ENCODE measurements at places on chromosomes 2 and 18. TPM values are rescaled to one million over a fixed set of nuclear protein-coding genes. Genes with fewer than 3 reads are reported as not detected.

DNA sequence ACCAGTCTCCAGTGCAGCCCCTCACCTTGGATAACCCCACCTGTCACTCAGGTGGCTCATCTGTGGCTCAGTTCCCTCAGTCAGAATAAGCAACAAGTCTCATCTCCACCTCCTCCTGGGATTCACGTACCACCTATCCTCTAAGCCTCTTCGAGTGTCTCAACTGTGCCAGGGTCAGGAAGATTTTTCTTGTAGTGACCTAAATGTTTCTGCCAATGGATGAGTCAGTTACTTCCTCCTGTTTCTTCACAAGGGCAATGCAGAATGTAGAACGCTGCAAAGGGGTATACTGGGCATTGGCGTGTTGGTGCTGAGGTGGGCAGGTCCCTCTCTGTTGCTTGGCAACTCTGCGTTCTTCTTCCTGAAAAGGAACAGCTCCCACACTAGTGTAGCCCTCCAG, 213.3 kb upstream of the CXCR4 start:
- H3K4me3 ChIP-seq = no peak overlapping the region
- no peaks in the 10 kb centered on the region for H3K36me3 ChIP-seq
- peaks cover 28% of the 10 kb centered on the region for H3K4me1 ChIP-seq

DNA sequence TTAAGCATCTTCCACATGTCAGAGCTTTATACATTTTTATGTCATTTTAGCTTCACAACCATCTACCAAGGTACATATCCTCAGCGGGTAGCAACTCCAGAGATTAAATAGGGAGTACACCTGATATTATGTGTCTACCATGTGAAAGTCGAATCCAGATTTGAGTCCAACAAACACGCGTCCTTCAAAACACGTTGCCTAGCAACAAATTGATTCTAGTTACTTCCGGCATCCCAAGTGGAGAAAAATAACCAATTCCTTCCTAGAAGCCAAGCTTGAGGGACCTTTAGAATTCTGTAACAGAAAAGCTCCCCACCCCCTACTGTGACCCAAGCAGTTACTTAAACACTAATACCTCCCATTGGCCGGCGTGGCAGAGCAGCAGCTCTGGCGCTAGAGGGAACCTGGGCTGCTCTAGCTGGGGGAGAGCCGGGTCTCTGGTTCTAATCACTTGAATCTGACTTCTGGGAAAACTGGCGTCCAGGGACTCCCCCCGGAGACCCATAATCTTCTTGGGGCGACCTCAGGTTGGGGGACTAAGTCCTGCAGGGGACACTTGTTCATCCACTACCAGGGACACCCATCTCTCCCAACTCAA, at the start of gene ERICH2:
Gene ERICH2, plus strand, starts transcription at position 371 of the 598 bp plus-strand sequence. CDS start 304 bp downstream, outside the sequence.
- H3K4me1 ChIP-seq = peaks cover 9% of the 10 kb centered on the region
- peak; percentile 60 for DNase-seq
- no peaks in the 10 kb centered on the region for H3K36me3 ChIP-seq
- peak within 1 kb of the TSS; percentile 85 for H3K4me3 ChIP-seq
- peaks cover 9% of the 10 kb centered on the region for H3K27me3 ChIP-seq

DNA sequence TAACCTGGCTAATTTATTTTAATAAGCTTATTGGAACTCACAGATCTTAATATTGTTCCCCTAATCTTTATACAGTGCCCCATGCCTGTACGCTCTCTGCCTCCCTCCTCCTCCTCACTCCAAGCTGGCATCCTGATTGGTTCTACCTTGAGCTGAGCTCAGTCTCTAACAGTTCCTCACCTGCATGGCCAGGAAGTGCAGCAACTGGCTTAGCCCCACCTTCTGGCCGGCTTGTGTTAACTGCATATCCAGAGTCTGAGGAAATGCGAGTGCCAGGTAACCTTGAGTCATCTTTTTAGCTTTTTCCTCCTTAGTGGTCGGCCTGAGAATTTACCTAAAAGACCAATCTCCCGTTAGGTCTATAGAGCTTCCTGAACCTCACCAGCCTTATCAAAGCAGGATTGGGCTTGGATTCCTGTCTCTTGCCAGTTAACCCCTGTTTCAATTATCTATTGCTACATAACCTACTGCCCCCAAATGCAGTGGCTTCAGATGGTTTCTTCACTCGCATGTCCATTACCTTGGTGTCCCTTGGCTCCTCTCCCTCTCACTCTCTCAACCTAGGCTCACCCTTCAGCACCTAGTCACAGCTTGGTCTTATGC, 89.5 kb upstream of the STK39 start:
- H3K36me3 ChIP-seq = no peaks in the 10 kb centered on the region
- no peak overlapping the region for H3K4me3 ChIP-seq
- DNase-seq = peak; percentile 80
- H3K27ac ChIP-seq = no peak overlapping the region
- no peaks in the 10 kb centered on the region for H3K27me3 ChIP-seq

DNA sequence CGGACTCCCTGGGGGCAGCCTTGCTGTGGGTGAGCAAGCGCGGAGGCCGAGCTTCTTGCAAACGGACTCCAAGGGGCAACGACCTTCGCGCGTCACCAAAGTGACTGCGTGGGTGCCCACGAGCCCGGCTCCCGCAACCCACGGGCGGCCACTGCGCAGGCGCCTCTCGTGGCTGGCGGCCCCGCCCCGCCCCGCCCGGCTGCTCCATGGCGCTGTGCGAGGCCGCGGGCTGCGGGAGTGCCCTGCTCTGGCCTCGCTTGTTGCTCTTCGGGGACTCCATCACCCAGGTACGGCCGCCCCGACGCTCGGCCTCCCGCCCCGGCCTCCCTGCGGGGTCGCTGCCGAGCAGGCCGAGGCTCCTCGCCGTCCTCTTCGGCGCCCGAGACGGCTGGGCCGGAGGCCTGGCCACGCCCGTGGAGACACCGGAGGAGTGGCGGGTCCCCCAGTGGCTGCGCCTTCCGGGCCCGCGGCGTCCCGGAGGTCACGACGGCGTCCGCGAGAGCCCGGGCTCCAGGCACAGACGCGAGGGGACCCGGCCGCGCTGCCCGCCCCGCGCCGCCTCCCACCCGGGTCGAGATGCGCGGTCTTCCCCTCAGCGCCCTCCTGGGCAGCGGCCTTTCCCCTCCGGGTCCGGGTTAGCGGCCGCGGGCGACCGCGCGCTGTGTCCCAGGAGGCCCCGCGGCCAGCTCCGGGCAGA, at the start of gene IAH1:
Gene IAH1, plus strand, starts transcription at position 191 of the 697 bp plus-strand sequence. Its CDS starts 16 bp downstream, at position 207.
- H3K27ac ChIP-seq = peak within 1 kb of the TSS; percentile 72
- H3K27me3 ChIP-seq = no peaks in the 10 kb centered on the region
- H3K4me3 ChIP-seq = peak within 1 kb of the TSS; percentile 75
- H3K36me3 ChIP-seq = peaks cover 24% of the 10 kb centered on the region
- H3K4me1 ChIP-seq = peaks cover 33% of the 10 kb centered on the region

DNA sequence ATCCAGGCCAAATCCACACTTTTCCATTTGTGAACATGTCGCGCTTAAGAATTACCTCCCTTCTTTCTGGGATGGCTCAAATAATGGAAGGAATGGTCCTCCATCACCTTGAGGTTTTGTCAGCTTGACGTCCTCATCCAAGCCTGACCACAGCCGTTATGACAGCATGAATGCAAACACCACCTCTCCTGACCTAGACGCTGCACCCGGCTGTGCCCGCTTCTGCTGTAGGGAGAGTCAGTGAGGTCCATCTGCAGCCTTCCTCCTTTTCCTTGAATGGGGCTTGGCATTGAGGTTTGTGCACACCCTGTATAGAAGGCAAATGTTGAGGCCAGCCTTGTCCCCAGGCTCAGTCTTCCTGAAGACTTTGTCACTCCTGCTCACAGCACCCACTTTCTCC, 85.5 kb downstream of the TGOLN2 start:
- peaks cover 7% of the 10 kb centered on the region for H3K4me1 ChIP-seq
- H3K27me3 ChIP-seq = peaks cover 1% of the 10 kb centered on the region
- no peaks in the 10 kb centered on the region for H3K36me3 ChIP-seq
- no peak overlapping the region for H3K27ac ChIP-seq

GRCh38 chr2:45583977-45584376, 27.1 kb downstream of the SRBD1 start:
- peaks cover 13% of the 10 kb centered on the region for H3K4me1 ChIP-seq
- no peak overlapping the region for H3K27ac ChIP-seq
- H3K4me3 ChIP-seq = no peak overlapping the region
- H3K36me3 ChIP-seq = peaks cover 8% of the 10 kb centered on the region
- no peaks in the 10 kb centered on the region for H3K27me3 ChIP-seq

PAX8 gene
- total RNA-seq = 2.0 TPM

DNA sequence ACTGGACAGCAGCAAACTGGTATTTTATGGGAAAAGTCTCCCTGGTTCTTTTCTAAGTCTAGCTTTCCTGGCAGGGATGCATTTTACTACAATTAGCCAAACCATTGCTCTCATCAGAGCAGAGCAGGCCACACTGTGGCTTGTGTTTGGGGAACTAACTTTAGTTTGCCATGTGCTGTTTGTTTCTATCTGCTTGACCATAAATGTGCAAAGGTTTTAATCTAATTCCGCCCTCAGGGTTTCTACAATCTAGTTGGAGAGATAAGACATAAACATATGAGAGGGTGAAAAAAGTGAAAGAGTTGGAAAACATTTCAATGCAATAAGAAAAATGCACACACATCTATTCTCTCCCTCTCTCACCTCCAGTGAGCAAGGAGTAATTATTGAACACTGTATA, 86.9 kb upstream of the MAPK4 start:
- no peak overlapping the region for H3K27ac ChIP-seq
- peaks cover 14% of the 10 kb centered on the region for H3K27me3 ChIP-seq
- no peaks in the 10 kb centered on the region for H3K4me1 ChIP-seq
- no peak for DNase-seq

AFG3L2 gene
- 41.8 TPM for total RNA-seq

GKN2 gene
- total RNA-seq = not detected

C2orf80 gene
- not detected for total RNA-seq

GRCh38 chr2:197293252-197294007, 17.1 kb downstream of the ANKRD44 start:
- H3K27me3 ChIP-seq = no peaks in the 10 kb centered on the region
- H3K4me3 ChIP-seq = peak overlapping the region; percentile 57
- peaks cover 87% of the 10 kb centered on the region for H3K4me1 ChIP-seq
- H3K27ac ChIP-seq = peak overlapping the region; percentile 92
- DNase-seq = peak; percentile 48

DNA sequence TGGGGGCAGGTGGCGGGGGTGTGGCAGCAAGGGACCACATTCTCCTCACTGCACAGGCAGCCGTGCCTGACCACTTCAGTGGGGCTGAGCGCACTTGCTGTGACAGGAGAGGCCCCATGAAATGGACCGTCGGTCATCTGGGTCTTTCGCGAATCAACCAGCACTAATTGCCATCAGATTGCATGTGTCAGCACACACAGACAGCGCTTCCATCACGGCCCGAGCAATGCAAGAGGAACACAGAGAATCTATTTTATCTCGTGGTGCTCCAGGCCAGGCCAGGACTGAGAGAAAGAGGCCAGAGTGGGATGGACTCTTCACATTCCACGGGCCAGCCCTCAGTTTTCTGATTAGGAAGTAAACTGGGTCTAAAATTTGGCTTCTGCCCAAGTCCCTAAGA, 87.0 kb downstream of the EIPR1 start:
- DNase-seq = no peak
- H3K4me3 ChIP-seq = no peak overlapping the region
- H3K36me3 ChIP-seq = peaks cover 12% of the 10 kb centered on the region
- H3K27me3 ChIP-seq = no peaks in the 10 kb centered on the region

- no peaks in the 10 kb centered on the region for H3K4me1 ChIP-seq
- H3K4me3 ChIP-seq = no peak overlapping the region
- DNase-seq = no peak
- no peak overlapping the region for H3K27ac ChIP-seq
Measured at GRCh38 chr18:6591491-6591890, 138.0 kb upstream of the ARHGAP28 start.

DNA sequence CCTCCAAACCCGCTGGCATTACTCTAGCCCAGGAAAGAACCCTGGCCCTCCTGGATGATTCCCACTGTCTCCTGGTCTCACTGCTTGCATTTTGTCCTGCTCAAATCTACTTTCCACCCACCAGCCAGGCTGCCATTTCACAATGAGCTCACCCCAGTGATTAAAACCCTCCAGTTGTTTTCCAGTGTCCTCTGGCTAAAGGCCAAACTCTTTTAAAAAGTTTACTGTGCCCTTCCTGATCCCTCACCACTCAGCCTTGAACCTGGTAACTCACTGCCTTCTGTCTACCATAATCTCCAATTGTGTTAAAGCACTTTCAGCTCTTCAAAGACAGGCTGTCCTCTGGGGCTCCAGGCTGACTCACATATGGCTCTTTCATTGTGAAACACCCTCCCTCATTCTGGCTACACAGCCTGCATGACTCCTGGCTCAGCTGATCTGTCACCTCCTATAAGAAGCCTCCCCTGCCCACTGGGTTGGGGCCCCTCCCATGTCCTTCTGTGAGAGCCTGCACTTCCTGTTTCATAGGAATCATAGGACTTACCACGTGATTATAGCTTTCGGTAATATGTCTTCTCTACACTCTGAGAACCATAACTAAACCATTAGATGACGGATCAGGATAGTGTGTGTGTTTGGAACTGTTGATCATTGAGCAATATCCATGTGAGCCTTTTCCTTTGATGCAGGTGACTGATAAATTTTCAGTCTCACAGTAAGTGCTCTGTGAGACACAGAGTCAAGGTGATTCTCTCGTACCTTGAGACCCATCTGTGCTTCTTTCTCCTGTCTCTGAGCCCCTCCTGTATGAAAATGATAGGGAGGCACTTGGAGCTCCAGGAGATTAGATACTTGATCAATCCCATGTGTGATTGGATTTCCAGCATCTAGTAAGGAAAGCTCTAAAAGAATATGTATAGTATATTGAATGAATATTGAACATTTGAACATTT, 590.8 kb upstream of the ID2 start:
- H3K27me3 ChIP-seq = no peaks in the 10 kb centered on the region
- H3K4me3 ChIP-seq = no peak overlapping the region
- no peaks in the 10 kb centered on the region for H3K4me1 ChIP-seq
- no peak overlapping the region for H3K27ac ChIP-seq
- H3K36me3 ChIP-seq = no peaks in the 10 kb centered on the region

DNA sequence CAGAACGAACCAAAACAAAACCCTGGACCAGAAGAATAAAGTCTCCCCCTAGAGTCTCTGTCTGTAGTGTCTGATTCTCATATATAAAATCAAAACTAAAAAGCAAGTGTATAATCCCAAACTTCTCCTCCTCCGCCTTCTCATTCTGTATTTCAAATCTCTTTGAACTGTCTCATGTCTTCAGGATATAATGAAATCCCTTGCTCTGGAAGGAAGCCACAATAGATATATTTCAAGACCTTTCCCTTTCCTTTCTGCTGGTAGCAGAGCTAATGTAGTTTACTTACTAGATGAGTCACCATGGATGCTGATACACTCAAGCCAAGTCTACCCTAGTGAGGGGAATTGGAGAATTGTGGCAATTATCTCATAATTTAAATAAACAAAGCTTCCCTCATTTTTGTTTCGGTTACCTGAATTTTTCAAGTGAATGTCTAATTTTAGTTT, 33.5 kb upstream of the CCDC93 start:
- no peaks in the 10 kb centered on the region for H3K36me3 ChIP-seq
- H3K27ac ChIP-seq = no peak overlapping the region
- H3K4me1 ChIP-seq = peaks cover 2% of the 10 kb centered on the region

DNA sequence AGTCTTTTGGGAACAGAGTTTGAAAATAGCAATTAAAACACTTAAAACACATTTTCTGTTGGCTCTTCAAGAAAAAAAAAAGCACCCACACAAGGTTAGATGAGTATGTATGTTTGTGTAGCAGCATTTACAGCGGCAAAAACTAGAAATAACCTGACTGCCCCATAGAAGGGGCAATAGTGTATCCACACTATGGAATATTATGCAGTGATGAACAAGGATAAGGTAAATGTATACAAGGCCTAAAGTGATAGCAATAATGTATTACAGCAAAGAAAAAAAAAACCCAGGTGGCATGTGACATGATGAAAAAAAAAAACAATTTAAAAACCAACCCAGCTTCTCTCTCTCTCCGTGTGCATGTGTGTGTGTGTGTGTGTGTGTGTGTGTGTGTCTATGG, 34.8 kb downstream of the POLR1A start:
- H3K27me3 ChIP-seq = no peaks in the 10 kb centered on the region
- no peak overlapping the region for H3K27ac ChIP-seq
- peaks cover 20% of the 10 kb centered on the region for H3K4me1 ChIP-seq
- H3K4me3 ChIP-seq = no peak overlapping the region

- no peaks in the 10 kb centered on the region for H3K36me3 ChIP-seq
- no peak for DNase-seq
- H3K27ac ChIP-seq = no peak overlapping the region
Measured at GRCh38 chr18:67381608-67382150, 134.8 kb downstream of the DSEL start.

CNDP2 gene
- 107 TPM for total RNA-seq

Data from activated naive CD4-positive, alpha-beta T cell treated with anti-CD3 and anti-CD28 coated beads for 36 hours (primary cell).